ENCODE measurements at places on chromosomes 1 and 21.

DNA sequence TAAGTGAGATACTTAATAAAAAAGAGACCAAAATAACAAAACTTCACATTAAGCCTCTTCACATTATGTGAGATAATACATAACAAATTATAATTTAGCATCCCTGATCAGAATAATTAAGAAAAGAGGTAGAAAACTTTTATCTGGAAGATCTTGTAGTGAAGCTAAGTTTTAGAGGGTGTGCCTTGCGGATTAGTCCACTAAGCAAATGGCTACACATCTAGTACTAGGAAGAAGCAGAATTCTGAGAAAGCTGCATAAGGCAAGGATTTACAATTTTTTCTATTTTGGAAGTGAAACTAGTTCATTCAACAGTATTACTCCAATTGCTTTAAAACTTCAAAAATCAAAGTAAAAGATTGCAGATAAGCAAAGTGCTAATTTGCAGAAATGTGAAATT is 3.5 kb downstream of the YOD1 start:
- no peak for DNase-seq

DNA sequence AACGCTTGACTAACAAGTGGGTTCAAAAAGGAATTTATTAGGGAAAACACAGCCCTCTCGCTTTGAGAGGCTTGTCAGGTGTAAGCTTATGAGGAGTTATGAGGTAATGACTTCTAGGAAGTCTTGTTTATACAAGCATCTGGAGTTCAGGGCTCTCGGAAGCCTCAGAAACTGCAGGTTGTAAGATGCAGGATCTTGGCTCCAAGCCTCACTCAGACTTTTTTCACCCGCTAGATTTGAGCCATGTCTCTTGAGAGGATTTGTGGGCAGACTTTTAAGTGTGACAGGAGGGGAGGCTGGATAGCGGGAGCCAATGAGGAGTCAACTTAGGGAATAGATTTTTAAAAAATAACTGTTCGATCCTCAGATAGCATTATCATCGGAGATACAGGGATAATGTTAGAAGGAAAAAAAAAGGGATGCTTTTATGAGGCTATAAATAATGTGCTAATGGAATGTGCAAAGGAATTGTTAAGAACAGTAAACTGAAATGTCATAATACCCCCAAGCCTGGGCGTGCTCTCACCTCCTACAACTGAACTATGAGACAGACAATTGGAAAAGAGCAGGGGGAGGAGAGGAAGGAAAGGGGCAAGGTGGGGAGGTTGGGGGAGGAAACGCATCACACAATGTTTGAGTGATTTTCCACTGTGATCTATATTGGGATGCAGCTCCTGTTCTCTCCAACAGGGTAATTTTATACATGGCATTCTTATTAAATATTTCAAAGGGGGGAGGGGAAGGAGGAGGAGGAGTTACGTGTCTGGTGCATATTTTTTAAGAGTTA is 107.4 kb upstream of the ESRRG start:
- no peak for DNase-seq

- DNase-seq = no peak
Measured at GRCh38 chr1:221689138-221689537, 52.8 kb downstream of the DUSP10 start.

- DNase-seq = no peak
Measured at GRCh38 chr1:208643005-208643597, 398.9 kb upstream of the PLXNA2 start.

DNA sequence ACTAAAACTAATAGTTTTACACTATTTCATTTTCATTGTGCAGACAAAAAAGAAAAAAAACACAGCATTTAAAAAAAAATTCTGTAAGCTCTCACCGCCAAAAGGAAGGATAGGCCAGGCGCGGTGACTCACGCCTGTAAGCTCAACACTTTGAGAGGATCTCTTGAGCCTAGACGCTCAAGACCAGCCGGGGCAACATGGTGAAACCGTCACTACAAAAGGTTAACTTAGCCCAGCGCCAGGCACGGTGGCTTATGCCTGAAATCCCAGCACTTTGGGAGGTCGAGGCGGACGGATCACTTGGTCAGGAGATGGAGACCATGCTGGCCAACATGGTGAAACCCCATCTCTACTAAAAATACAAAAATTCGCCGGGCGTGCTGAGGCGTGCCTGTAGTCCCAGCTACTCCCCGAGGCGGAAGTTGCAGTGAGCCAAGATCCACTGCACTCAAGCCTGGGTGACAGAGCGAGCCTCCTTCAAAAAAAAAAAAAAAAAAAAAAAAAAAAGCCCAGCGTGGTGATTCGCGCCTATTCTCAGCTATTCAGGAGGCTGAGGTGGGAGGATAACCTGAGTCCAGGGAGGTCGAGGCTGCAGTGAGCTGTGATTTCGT is 14.3 kb upstream of the SPEN start:
- peak; percentile 42 for DNase-seq

GRCh38 chr1:182428043-182428442 is 21.9 kb upstream of the RGSL1 start:
- DNase-seq = no peak

DNA sequence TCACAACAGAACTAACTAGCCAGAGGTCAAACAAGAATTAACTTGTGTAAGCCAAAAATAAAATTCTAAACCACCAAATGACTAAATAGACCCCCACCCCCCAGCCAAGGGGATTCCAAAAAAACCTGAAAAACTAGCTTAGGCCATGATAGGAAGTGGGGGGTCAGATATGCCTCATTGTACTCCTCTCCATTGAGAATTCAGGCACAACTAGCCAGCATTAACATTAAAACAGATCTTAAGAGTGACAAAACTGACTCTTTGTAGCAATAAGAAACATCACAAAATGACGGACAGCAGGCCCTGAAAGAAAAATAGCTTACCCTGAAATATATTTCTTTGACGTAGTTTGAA is 103.0 kb upstream of the ETV3 start:
- DNase-seq = no peak

DNA sequence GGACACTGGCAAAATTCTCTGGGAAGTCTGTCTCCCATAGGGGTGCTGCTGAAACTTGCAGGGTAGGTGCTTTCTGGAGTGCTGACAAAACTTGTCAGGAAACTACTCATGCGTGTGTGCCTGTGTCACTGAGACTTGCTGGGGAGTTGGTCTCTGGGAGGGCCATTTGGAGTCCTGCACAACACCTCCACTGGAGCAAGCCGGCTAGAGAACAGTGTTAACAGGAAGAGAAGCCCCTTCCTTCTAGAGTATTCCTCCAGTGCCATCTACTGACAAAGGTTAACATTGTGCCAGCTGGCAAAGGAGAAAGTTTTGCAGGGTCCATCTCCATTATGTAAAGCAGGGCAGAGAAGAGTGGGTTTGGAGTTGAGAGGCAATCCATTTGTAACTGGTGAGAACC is 30.0 kb downstream of the ZMYM4 start:
- peak; percentile 62 for DNase-seq

DNA sequence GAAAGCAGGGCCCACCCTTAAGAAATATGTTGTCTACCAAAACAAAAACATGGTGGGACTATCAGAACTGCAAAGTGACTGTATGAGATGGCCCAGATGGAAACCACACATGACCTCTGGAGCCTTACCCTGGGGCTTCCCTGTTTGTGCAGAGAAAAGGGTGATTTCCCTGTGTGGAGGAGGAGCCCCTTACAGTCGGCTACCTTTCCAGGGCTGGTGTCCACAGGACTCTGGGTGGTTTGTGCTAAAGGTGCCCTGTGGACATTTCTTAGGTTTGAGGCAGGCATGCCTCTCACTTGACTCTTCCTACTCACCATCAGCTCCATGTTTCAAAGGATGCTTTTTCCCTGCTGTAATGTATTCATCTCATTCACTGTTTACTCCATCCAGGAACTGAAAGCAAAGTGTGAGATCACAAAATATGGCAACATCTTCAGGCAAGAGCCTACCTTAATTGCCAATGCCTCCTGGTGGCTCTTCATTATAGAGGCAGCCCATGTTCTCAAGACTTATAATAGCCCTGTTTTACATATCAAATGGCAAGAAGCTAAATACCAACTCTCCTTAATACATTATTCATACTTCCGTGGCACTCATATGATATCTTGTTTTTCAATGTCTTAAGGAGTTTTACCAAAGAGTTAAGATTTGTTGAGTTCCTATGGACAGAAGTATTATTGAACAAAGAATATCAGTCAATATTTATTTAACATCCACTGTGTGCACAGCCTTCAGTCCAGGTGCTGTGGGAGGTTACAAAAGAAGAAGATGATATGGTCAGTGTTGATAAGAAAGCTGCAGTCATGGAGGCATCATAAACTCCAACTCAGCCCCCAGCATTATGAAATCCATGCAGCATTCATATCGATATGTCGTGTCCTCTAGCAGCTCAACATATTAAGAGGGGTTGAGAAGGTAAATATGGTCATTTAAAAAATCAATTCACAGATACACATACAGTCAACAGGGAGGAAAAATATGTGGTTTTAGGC is 15.5 kb upstream of the TFF3 start:
- DNase-seq = no peak

- no peak for DNase-seq
Measured at GRCh38 chr1:156246781-156247459, 936 bp downstream of the PAQR6 start.

GRCh38 chr1:199472018-199472417 is 555.5 kb upstream of the NR5A2 start:
- no peak for DNase-seq

- no peak for DNase-seq
Measured at GRCh38 chr1:9793291-9793690, 30.5 kb downstream of the CLSTN1 start.

- DNase-seq = no peak
Measured at GRCh38 chr1:198064181-198064580, 92.6 kb upstream of the NEK7 start.

- DNase-seq = no peak
Measured at GRCh38 chr1:175620376-175620775, 123.0 kb downstream of the TNR start.

DNA sequence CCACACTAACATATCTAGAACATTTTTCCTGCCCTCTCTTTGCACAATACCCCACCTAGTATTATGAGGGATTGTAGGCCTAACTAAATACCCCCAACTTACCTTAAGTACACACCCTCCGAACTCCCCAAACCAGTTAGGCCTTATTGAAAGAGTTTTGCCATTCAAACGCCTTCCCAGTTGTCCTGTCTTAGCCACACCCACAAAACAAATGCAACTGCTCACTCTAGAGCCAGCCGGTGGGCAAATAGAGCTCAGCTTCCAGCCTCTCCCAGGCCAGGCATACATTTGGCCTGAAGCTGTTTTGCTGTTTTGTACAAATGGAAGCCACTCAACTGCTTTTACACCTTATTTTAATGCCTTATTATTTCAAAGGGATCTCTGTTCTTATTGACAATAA is 224.2 kb upstream of the RUNX1 start:
- DNase-seq = no peak

DNA sequence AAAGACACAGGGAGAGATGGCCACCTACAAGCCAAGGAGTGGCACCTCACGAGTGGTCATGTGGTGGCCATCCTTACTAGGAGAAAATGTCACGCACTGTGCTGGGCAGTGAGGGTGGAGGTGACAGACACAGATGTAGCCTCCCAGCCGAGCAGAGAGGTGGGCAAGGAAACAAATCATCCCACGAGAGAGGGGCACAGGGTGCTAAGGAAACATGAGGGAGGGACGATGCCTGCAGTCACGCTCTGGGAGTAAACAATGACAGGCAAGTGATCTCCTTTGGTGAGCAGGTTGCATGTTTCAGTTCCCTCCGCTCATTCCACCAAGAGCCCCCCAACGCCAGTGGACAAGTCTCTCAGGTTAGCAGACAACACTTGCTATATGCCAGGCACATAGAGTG is 65.8 kb downstream of the CD247 start:
- no peak for DNase-seq

DNA sequence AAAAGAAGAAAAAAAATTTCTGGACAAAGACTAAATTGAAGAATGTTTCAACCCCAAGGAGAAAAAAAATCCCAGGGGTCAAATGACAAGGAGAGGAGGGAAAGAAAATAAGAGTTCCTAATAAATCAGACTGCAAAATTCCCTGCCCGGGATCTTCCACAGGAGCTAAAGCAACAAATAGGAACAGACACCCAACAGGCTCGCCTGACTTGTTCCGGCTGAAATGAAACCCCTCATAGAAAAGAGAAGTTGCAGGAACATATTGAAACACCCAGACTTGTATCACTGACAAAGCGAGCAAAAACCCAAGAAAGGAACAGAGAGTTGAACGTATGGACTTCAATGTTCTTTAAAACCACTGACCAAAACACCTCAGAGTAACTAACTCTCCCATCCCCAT is 123.0 kb downstream of the TIAM1 start:
- no peak for DNase-seq

DNA sequence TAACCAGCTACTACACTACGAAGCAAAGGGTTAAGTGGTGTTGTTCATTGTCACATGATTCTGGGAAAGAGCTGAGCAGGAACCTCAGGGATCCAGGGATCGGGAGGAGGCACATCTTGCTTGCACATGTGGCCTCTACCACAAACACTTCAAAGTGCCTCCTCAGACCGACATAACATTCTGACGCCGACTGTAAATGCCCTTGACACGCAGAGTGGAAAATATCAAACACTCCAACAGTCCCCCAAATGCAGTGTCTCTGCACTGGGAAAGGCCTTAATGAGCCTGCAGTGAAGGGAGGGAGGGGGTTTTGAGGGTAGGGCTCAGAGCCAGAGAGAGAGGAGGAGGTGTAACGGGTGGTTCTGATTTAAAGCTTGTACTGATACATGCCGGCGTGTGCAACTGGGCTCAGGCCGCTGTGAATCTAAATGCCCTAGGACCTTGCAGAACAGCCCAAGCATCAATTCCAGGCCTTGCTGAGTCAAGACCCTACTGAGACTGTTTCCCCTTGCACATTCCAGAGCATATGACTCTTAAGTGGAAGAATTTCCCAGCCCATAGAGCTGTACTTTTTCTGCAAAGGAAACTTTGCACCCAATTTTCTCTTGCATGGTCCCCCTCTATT is 163.7 kb downstream of the NTMT2 start:
- peak; percentile 89 for DNase-seq

DNA sequence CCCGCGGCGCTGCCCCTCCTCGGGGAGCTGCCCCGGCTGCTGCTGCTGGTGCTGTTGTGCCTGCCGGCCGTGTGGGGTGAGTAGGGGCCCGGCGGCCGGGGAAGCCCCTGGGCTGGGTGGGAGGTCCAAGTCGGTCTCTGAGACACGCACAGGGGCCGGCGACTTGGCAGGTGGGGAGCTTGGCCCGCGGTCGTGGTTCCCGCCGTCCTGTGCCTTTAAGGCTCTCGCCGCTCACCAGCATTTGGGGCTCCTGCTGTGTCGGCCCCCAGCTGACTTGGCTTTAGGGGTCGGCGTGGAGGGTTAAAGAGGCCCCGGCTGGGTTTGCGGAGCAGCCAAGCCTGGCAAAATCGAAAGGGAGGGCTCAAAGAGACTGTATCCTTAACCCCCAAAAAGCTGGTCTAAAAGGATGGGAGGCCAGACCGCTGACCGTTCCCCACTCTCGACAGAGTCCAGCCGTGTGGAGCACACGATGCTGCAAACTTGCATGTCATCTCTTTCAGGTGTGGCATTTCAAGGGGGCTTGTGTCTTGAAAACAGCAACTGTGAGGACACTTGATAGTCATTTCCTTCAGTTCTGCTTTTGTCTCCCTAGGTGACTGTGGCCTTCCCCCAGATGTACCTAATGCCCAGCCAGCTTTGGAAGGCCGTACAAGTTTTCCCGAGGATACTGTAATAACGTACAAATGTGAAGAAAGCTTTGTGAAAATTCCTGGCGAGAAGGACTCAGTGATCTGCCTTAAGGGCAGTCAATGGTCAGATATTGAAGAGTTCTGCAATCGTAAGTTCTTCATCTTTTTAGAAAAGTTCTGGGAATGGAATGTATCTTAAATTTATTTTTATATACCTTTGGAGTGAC is 540 bp downstream of the CD55 start:
- DNase-seq = peak; percentile 5
